ENCODE measurements at places on chromosomes 5 and 9.

DNA sequence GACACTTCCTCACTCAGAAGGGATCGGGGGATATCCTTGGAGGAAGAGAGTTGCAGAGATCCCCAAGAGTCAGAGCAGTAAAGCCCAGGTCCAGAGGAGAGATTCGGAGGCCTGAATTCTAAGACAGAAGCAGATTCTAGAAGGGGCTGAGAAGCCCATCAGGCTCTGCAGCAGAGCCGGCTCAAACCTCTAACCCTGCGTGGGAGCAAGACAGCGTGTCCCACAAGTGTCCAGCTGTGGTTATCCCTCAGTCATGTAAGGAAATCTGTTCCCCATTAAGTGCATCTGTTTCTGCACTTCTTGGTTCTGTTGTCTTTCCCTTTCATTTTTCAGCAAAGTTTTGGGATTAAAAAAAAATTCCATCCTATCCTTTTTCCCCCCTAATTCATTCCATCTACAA, 4.8 kb upstream of the DIAPH1 start:
- no peak for DNase-seq

DNA sequence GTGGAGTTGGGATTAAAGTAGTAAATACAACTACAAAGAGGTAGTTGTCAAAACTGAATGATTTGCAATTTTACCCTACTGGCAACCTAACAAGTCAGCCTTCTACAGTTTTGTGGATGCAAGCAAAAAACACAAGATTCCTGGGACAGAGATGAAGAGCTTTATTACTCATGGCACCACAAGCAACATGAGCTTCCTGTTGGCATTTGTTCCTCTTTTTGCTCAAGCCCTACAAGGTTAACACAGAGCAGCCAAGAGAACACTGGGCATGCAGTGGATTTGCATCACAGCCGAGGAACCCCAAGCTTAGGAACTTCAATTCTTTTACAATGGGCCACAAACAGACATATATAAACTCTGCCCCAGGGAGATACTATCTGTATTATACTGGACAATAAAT, 28.8 kb upstream of the DMAC1 start:
- no peak for DNase-seq

- DNase-seq = no peak
Observed at GRCh38 chr9:13146840-13147239, 132.7 kb downstream of the MPDZ start.

GRCh38 chr9:36208521-36209253, 18.0 kb downstream of the CLTA start:
- no peak for DNase-seq

GRCh38 chr5:80754900-80755299, 100.1 kb upstream of the DHFR start:
- DNase-seq = no peak

GRCh38 chr5:151202381-151203139, 21.3 kb downstream of the CCDC69 start:
- no peak for DNase-seq

GRCh38 chr9:130446101-130446861, 1.5 kb downstream of the ASS1 start:
- DNase-seq = no peak

DNA sequence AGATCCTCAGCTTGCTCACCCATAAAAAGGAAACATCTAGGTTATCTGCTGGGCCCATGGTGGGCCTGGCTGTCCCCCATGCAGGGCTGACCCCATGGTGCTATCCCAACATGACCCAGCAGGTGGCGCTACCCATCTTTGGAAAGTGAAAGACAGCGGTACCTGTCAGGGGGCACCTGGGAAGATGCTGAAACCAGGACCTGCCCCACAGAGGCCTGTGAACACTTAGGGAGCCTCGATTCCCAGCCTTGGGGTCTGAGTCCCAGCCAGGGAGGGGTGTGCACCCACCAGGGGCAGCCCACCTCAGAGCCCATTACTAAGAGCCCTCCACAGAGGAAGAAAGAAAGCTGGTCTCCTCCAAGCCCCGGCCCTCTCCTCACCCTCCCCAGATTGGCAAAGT, 46.6 kb upstream of the IPPK start:
- DNase-seq = peak; percentile 70

DNA sequence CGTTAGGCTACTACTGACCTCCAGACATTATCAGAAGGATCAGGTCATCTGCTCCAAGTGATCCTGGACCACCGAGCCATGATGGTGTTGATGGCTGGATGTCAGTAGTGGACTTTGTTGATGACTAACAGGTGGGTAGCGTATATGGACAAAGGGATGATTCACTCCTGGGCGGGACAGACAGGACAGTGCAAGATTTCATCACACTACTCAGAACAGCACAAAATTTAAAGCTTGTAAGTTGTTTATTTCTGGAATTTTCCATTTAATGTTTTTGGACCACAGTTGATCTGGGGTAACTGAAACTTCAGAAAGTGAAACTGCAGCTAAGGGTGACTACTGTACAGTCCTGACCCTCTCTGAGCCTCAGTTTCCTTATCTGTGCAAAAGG, 12.7 kb downstream of the PDGFRB start:
- no peak for DNase-seq

DNA sequence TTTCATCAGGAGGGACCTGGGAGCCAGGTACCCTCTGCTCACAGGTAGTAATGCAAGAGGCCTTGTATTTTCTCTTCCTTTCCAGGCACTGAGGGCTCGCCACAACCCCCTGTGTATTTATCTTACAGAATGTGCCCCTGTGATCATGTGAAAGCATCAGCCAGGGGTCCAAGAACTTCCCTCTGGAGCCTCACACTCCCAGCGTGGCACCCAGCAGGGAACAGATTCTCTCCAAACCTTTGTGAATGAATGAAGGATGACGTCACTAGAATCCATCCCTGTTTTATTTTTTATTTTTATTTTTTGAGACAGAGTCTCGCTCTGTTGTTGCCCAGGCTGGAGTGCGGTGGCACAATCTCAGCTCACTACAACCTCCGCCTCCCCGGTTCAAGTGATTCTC, 107.3 kb upstream of the IER5L start:
- DNase-seq = no peak

All from activated effector memory CD4-positive, alpha-beta T cell treated with Interleukin-2 at 50 U/mL for 16 hours (primary cell).